Effector memory CD8-positive, alpha-beta T cell (primary cell): ENCODE measurements at places on chromosomes 7 and 10.

- DNase-seq, result no peak
Measured at GRCh38 chr10:91552274-91553095, 80.4 kb downstream of the PPP1R3C start.

GRCh38 chr10:3858051-3858845 lies 73.2 kb upstream of the KLF6 start:
- no peak for DNase-seq

GRCh38 chr7:100148225-100148558 lies 526 bp upstream of the LAMTOR4 start:
- no peak for DNase-seq

DNA sequence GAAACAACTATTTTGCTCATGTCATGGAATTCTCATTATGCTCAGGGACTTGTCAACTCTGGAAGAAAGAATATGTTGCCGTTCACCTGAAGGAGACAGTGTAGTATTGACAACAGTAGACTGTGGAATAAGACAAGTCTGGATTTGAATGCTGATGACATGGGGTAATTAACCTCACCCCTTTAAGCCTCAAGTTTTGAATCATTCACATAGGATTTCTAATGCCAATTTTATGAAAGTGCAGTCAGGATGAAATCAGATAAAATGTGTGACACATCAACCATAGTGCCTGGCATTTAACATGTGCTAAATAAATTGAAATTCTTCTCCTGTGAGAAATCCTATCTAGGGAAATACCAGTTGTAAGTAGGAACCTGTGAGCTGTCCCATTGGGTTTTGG lies 305.8 kb downstream of the KIF20B start:
- DNase-seq, result no peak

GRCh38 chr10:129968853-129969183 lies 4.7 kb upstream of the EBF3 start:
- DNase-seq, result no peak

- no peak for DNase-seq
Measured at GRCh38 chr7:28423918-28424514, 11.7 kb downstream of the CREB5 start.

- no peak for DNase-seq
Measured at GRCh38 chr10:3136763-3137611, 35.6 kb downstream of the PITRM1 start.

GRCh38 chr10:15436696-15437095 lies 65.6 kb upstream of the FAM171A1 start:
- no peak for DNase-seq

DNA sequence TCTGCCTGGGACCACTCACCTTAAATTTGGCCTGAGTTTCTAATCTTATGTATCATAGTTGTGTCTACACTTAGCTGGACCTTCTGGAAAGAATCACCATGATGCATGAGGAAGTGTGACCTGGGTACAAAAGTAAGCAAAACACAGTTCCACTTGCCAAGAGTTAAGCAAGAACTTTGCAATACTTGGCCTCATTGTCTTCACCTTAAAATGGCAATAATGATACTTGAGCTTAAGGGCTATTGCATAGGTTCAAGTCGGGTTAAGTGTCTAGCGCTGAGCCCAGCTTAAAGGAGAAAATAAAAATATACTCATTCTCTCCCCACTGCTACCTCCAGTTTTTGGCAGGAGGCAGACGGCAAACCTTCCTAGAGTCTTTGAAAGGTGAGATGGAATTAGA lies 133.9 kb upstream of the BMPER start:
- DNase-seq, result no peak

DNA sequence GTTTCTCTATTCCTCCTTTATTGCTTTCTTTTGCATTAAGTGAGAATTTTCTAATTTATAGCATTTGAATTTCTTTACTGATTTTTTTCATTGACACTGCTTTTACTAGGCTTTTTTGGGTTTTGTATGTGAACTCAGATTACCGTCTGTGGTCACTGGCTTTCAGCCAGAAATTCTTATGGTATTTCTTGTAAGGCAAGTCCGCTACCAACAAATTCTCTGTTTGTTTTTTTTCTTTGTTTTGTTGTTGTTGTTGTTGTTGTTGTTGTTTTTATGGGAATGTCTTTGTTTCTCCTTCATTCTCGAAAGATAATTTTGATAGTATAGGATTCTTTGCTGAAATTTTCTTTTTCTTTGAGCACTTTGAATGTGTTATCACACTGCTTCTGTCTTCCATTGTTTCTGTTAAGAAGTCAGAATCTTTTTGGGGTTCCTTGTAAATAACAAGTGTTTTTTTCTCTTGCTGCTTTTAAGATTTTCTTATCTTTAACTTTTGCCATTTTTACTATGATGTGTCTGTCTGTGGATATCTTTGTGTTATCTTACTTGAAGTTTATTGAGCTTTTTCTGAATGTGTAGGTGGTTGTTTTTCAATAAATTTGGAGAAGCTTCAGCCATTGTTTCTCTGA lies 7.2 kb downstream of the NET1 start:
- no peak for DNase-seq

- DNase-seq, result no peak
Measured at GRCh38 chr7:9600974-9601373, 1167.6 kb downstream of the NXPH1 start.

DNA sequence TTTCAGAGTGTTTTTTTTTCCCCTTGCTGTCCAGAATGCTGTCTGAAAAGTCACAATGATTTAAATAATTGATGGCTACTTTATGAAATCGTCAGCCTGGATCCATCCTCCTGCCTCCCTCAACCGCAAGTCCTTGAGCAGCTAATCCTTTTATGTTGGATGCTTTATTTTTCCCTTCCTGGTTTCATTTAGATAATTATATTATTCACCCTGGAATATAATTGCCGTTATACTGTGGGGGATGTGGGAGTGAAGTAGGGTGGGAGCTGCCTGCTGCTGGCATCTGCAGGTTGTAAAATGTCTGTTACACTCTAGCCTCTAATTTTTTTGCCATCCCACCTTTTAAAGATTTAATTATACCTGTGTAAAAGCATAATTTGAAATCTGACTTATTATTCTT lies 290.5 kb upstream of the LRGUK start:
- DNase-seq, result no peak
